Stimulated activated CD4-positive, alpha-beta T cell treated with anti-CD3 and anti-CD28 coated beads, Interleukin-15, amount 100 ng/mL, for 48 hours (primary cell): ENCODE measurements at places on chromosomes 7 and 10.

- no peak for DNase-seq
Observed at GRCh38 chr10:12749760-12750478, 251.6 kb downstream of the CCDC3 start.

GRCh38 chr10:96271016-96271815 is at the start of gene BLNK:
Gene BLNK (minus strand): TSS chr10:96271569. CDS start chr10:96271398, 171 bp downstream.
- DNase-seq, result no peak

DNA sequence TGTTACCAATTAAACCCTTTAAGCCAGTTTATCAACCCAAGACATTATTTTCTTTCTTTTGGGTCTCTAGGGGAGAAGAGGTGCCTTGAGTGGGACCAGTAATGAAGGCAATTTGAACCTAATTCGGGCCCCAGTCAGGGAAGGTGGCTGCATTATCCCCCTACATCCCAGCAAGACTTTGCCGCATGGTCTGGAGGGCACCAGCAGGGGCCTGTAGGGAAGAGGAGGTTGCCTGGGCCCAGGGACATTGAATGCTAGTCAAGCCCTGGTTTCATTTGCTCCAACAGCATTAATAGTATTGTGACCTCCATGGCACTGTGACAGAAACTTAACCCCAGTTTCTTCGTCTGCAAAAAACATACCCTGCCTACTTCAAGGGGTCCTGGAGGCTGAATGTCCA is 108.8 kb downstream of the CUX1 start:
- no peak for DNase-seq

DNA sequence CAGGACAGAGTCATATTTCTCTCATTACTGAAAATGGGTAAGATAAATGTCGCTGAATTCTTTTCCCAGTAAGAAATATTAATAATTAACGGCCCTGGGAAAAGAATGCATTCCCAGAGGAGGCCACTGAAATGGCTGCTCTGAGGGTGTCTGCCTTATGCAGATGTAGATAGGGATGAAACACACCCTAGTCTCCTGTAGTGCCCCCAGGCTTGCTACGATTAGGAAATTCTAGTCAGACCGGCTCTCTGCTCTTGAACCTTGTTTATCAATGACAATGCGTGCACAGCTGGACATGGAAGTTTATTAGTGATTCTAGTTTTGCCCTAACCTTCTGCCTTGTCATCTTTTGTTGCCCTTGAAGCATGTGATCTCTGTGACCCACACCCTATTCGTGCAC is 291.1 kb downstream of the ZNF248 start:
- no peak for DNase-seq

GRCh38 chr7:83143107-83143506 is 19.6 kb downstream of the PCLO start:
- no peak for DNase-seq

DNA sequence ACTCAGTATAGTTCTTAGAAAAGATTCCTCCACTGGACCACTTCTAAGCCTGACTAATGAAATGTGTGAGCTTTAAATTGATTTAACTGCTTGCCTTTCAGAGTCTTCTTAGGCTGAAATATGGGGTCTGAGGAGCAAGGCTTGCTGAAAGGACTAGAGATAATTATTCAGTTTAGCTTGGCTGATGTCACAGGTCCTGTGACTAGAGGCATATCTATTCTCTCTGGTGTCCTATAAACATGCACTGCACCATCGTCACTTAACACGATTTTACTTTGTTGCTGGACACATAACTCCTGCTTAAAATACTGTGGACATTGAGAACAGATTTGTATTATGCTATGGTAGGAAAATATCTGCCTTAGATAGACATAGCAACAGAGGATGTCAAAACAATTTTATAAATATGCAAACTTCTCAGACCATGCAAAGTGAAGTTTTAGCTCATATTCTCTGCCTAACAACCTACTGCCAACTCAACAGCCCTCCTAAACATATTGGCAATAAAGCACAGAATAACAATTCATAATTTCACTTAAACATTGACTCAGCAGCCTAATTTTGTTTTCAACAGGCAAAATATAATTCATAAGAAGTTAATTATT is 80.2 kb downstream of the RNF133 start:
- no peak for DNase-seq

DNA sequence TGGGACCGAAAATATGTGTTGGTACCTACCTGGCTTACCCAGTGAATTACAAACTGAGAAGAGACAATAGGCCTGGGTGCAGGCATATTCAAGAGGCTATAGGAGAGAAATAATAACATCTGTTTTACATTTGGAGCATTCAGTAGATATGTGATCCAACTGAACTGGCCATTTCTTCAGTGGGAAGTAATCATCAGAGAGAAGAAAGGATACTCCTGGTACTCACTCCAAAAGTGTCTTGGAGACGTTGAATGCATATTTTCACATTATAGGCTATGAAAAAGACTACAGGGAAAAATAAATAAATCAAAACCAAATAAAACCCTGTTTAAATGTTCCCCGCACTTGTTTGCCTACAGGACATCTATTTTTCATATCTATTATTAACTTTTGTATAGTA is 1680.3 kb downstream of the REEP3 start:
- DNase-seq, result no peak

- DNase-seq, result no peak
Observed at GRCh38 chr7:43377196-43377960, 205.5 kb upstream of the STK17A start.

DNA sequence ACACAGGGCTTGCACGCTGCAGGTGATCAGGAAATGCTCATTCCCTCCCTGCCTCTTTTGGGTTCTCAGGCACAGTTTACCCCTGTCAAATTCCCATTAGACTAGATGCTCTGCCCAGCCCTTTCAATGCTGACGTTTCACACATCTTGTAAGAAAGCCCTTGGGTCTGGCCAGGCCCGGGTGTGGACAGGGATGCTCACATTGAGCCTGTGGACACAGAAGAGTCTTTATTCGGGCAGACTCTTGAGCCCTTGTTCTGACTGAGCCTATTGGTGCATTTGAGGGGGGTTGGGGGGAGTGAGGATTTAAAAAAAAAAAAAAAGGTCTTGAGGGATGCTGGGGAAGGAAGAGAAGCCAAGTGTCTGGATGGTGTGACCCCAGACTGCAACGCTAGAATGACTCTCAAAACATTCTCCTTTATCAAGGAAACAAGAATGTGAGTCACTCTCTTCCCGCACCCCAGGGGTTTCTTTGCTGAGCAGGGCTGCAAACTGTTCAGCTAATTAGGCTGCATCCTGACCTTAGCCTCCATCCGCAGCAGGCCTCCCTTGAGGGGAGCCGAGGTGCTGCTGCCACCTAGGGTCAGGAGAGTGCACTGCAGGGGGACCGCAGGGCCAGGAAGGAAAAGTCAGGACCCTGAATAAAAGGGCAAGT is 53.6 kb upstream of the TMEM72 start:
- peak; percentile 51 for DNase-seq

- no peak for DNase-seq
Observed at GRCh38 chr10:104580321-104580720, 60.8 kb upstream of the SORCS3 start.

- DNase-seq, result no peak
Observed at GRCh38 chr7:47049234-47049774, 532.6 kb downstream of the TNS3 start.

DNA sequence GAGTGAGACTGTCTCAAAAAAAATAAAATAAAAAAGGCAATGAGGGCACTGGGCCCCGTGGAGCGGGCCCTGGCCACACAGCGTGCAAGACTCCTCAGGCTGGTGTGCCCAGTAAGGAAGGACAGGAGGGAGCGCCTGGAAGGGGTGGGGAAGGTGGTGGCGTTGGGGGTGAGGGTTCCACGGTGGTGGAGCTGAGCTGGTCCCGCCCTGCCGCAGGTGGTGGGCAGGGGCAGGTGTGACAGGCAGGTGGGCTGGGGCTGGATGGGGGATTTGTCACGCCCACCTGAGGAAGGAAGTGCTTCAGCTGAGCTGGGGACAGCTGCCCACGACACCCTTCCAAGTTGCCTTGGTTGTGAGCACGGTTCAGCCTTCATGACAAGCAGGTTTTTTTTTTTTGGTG is 760 bp upstream of the PRAP1 start:
- no peak for DNase-seq

DNA sequence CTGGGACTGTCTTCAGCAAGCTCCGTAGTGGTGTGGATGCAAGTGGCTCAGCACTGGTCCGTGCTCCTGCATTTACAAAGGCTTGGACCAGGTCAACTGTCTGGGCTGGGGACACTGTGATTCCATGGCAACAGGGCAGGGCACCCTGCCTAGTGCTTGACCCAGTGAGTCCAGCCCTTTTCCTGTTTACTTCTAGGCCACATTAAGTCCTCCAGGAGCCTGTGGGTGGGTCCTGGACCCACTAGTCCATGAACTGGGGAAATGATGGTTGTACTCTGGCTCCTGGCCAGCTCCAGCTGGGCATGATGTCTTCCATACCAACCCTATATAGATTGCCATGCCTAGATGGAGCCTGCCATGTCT is 152.0 kb downstream of the RPS24 start:
- DNase-seq, result no peak

GRCh38 chr7:30660331-30661255 is 21.7 kb downstream of the CRHR2 start:
- no peak for DNase-seq

DNA sequence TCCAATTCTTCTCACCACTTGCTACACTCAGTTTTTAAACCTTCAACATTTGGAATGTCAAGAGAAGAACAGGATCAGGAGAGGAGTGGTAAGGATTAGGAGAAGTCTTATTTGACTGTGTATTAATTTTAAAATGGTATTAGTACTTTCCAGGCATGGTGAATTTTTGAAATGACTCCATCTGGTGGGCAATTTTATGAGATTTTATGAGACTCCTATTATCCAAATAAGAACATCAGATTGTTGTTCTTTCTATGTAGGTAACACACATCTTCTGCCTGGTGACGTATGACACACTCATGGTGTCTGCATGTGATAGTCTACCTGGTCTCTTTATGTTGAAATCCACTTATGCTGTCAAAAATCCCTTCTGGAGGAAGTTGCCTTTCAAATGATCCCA is 51.0 kb downstream of the SLC13A1 start:
- DNase-seq, result no peak

DNA sequence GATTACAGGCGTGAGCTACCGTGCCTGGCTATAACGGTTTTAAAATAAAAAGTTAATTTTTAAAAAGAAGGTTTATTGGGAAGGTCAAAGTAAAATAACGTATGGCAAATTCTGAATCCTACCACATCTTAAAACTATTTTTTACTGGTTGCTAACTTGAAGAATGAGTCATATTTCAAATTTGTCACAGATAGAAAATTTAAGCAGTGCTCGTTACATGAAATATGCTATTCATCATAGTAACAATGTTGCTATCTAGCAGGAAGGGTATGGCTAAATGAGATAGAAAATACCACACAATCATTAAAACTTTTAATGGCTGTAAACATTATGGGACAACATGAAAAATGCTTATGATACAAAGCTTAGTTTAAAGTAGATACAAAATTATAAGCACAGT is 500.5 kb downstream of the PHTF2 start:
- DNase-seq, result no peak

DNA sequence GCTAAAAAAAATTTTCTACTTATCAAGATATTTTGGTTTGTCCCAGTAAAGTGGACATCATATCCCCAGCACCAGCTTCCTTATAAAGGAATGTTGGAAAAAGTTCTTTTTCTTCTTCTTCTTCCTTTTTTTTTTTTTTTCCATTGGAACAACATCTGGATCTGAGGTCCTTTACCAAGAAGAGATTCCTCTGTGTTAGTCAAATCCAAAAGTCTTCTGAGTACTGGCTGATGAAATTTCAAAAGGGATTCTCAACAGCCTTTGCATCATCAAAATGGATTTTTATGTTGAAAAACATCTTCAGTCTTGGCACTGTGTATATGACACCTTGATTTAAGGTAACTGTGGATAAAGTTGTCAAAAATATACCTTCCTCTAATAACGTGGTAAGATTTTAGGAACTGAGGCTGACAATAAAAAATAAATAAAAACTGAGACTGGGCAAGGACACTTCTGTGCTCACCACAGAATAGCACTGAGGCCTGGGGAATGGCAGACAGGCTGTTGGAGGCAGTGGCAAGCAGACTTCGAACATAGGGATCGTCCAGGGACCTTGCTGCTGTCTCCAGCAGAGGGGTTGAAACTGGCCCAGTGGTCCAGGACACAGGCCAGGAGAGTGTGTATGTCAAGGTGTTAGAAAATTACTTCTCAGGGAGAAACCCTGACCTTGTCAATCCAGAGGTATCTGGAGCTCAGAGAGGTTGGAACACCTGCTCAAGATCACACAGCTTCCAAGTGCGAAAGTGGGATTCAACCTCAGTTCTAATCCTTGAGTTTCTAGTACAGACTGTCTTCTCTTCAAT is 130.4 kb downstream of the PTPN20 start:
- no peak for DNase-seq

- DNase-seq, result no peak
Observed at GRCh38 chr10:76296957-76297356, 865.5 kb downstream of the LRMDA start.

DNA sequence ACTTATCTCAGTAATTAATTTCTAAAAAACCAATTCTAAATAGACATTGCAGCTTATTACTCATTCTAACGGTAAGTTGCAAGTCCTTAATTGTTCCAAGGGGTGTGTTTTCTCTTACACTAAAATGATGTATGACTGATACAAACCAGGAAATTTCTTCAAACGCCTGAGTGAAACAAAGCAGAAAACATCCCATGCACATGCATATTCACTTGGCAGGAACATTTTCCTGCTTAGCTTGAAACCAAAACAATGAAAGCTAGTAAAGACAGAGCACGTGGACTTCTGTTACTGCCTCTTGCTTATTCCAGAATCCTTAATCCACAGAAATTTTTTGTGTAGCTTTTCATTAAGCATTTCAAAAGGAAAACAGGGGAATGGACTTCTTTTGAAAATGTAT is 187.7 kb downstream of the MTERF1 start:
- no peak for DNase-seq

DNA sequence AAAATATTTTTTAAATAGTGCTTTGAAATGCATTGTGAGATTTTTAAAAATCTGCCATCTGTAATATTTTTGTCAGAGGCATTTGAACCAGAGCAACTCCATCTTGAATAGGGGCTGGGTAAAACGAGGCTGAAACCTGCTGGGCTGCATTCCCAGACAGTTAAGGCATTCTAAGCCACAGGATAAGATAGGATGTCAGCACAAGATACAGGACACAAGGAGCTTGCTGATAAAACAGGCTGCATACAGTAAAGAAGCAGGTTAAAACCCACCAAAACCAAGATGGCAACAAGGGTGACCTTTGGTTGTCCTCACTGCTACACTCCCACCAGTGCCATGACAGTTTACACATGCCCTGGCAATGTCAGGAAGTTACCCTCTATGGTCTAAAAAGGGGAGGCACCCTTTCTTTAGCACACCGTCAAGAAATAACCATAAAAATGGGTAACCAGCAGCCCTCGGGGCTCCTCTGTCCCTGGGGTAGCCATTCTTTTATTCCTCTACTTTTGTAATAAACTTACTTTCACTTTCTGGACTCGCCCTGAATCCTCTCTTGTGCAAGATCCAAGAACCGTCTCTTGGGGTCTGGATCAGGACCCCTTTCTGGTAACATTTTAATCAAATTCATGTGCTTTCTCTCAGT is 273.7 kb downstream of the SEMA3D start:
- DNase-seq, result no peak

GRCh38 chr7:24967696-24968095 is 12.3 kb downstream of the OSBPL3 start:
- DNase-seq, result no peak

GRCh38 chr7:36971515-36972139 is 247.3 kb upstream of the AOAH start:
- no peak for DNase-seq
